ENCODE measurements at places on chromosomes 6 and 20.

DNA sequence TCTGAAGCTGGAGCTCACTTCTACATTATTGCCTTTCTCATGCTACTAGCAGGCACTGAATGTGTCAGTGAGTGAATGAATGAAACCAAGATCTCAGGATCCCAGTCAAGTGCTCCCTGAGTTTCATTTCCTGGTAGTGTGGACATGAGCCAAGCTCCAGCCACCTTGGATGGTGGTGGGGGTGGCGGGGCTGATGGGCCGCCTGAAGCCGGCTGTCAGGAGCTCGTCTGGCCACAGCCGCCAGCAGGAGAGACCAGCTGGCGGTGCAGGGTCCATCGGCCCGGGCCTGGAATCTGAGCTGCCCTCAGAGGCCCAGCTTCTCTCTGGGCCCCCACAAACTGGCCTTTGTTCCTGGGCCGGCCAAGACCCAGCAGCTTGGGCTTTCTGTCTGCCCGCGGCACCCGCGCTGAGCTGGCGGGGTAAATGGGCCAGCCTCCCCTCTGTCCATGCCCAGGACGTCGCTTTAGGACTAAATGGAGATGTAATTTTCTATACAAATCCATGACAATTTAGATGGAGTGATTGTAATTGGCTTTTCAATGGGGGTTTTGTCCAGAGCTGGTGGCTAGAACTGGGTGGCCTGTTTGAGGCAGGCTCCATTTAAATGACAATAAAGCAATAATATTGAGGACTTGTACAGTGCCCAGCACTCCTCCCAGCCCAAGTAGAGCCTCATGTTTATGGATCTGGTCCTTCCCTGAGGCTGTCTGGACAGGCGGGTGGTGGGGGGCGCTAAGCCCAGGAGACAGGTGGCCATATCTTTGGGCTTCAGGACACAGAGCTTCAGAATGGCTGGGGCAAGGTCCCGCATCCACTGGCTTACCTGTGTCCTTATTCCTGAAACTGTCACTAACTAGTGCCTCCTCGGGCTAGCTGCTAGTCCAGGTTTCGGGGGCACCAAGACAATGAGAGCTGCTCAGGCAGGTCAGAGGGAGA lies 43.5 kb downstream of the NOL4L start:
- no peak for DNase-seq

GRCh38 chr6:43428874-43429273 lies 1.5 kb downstream of the ABCC10 start:
- no peak for DNase-seq

DNA sequence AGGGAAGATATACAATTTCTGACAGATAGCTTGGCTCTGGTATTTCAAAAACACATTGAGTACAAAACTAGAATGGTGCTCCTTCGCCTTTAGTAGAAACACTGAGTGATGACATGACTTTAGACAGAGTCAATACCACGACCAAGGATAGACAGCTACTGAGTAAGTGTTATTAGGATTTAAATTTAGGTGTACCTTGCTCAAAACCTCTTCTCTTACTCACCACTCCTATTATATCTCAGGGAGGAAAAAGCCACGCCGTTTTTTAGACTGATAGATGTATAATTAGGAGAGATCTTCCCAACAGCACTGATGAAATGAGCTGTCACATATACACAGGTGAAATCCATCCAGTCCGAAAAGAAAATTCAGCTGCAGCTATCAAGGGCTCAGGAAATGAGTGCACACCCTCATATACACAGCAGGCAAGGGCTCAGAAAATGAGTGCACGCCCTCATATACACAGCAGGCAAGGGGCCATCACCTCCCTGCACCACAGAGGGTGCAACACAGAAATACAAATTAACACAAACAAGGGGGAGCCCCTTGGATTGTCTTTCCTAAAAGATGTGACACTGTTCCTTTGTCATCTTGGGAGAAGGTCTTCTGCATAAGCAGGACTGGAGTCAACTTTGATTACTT lies 53.7 kb downstream of the LYRM4 start:
- no peak for DNase-seq

DNA sequence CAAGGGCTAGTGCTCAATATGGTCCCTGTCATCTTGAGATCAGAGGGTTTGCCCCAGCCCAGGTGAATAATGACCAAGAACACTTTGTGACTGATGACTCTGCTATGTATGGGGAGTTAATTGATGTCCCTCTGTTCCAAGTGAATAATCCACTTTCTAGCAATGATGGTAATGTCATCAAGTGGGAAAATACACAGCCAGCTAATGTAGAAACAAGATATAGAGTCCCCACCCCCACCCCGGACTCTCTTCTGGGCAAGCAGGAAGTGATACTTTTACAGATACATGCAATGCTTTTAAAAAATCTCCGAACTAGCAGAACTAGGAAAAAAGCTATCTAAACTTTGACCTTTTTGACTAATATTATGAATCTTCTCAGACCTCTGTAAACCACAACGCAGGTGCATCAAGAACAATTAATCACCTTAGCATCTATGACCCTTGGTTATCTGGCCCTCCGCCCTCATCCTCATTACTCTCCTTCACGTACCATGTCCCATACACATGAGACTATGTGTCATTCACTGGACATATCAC lies 30.5 kb downstream of the CNR1 start:
- no peak for DNase-seq

GRCh38 chr6:165013701-165014100 lies 295.7 kb downstream of the C6orf118 start:
- no peak for DNase-seq

GRCh38 chr6:16414205-16414604 lies 175.8 kb downstream of the GMPR start:
- no peak for DNase-seq

DNA sequence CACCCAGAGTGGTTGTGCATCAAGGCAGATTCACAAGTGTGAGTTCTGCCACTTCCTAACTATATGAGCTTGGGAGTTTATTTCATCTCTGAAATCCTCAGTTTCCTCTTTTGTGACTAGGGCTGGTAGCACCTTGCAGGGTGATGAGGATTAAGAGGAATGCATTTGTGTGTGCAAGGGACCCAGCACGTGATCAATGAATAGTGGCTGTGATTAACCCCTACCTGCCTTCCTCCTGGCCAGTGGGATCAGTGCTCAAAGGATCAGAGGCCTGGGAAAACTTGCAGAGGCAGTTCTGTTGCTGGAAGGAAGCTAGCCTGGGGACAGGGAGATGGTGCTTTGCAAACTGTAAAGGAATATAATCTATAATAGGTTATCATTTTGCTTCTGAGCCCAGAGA lies 7.3 kb downstream of the SDC4 start:
- no peak for DNase-seq

DNA sequence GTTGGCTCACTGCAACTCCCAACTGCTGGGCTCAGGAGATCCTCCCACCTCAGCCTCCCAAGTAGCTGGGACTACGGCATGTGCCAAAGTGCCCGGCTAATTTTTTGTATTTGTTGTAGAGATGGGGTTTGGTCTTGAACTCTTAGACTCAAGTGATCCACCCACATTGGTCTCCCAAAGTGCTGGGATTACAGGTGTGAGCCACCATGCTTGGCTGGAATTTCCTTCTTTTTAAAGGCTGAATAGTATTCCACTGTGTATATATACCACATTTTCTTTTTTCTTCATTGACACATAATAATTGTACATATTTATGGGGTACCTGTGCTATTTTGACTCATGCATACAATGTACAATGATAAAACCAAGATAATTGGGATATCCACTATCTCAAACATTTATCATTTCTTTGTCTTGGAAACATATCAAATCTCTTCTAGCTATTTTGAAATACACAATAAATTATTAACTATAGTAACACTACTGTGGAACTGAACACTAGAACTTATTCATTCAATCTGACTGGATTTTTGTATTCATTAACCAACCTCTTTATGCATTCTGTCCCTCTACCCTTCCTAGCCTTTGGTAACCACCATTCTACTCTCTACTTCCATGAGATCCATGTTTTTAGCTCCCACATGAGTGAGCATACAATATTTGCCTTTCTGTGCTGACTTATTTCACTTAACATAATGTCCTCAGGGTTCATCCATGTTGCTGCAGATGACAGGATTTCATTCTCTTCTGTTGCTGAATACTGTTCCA lies 7.8 kb downstream of the MDC1 start:
- DNase-seq, result no peak

DNA sequence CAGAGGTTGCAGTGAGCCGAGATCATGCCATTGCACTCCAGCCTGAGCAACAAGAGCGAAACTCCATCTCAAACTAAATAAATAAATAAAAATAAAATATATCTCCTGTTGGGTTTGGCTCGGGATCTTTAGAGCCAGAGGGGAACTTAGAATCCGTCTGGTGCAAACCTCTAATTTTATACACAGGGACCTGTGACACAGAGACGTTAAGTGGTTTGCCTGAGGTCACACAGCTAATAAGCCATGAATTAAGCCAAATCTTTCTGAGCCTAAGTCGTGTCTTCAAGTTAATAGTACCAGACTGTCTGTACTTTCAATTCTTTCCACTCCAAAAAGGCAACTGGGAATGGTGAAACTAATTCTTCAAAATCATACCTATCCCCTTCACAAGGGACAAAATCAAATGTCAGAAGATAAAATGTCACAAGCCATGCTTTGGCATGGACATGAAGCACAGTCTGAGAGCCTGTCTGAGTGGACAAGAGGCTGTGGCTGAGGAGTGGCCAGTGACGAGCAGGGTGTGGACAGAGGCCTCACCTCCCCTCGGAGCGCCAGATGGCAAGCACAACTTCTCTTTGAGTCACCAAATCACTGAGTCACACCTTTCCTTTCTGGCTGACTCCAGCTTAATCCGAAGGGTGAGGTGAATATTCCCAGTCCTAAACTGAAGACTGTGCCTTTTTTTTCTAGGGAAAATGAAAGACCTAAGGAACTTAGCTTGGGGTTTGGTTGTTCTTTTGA lies 177.4 kb downstream of the TFAP2A start:
- DNase-seq, result no peak

GRCh38 chr20:17669306-17669931 lies 12.6 kb downstream of the RRBP1 start:
- DNase-seq, result no peak

GRCh38 chr6:17908831-17909230 lies 78.6 kb downstream of the KIF13A start:
- no peak for DNase-seq

DNA sequence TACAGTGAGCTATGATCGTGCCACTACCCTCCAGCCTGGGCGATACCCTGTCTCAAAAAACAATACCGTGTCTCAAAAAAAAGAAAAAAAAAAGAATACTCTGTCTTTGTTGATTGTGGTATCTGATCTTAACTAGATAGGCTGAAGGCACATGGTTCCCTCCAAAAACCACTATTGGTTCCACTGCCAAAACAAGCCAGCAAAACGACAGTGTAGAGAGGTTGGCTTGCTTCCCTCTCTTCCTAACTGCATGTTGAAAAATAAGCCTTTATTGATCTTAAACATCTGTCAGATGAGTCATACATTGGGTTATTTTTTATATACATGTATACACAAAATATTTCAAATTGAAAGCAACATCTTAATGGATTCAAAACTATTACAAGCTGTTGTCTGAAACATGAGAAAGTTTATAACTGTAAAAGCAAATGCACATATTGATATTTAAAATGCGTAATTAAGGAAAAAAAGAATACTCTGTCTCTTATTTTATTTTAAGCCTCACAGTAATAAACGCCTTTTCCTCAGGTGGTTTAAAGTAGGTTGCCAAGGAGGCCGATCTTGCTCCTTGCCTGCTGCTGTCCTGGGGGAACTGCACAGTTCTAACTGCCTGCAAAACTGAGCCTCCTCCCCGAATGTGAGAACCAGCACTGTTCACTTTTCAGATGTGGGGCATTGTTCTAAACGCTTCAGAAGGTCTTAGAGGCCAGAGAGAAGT lies 7.0 kb upstream of the NINL start:
- DNase-seq, result no peak

GRCh38 chr6:145602726-145603326 lies 132.5 kb downstream of the EPM2A start:
- DNase-seq, result no peak

DNA sequence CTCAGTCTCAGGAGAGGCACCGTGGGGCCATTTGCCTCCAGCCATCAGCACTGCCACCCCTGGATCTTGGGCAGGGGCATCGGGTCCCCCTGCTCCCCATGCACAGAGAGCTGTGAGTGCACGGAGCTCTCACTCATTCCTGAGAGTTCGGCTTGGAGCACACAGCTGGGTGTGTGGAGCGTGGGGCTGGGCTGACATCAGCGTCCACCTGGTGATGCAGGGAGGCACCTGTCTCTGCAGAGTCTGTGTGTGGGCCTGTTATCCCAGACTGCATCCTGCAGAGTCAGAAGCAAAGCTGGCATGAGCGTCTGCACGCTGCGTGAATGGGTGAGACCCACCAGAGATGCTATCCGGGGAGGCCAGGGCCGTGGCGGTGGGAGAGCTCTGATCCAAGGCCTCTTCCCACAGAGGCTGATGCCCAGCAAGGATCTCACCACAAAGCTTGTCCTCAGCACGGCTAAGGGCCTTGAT lies 248.8 kb upstream of the AFDN start:
- no peak for DNase-seq

DNA sequence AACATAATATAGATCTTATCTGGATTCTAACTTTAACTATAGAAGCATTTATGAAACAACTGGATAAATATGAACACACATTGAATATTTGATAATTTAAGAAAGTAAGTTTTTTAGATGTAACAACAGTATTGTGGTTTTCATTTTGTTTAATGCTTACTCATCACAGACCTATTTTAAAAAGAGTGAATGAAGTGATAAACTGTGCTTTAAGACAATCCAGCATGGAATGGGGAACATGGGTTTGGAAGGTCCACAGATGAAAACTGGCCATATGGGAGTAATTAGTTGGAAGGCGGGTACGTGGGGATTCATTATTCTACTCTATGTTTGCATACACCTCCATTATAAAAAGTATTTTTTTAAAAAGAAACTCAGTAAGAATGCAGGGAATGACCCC lies 21.2 kb downstream of the EPB41L2 start:
- no peak for DNase-seq
